Activated T-helper 17 cell treated with anti-CD3 and anti-CD28 coated beads, Interleukin-2, amount 50 U/mL, for 72 hours (primary cell): ENCODE measurements at places on chromosomes 12 and 14. TPM values are rescaled to one million over a fixed set of nuclear protein-coding genes. Genes with fewer than 3 reads are reported as not detected.
A peak's percentile ranks its signal among the peaks of the same experiment; 100 is the strongest.

- peak overlapping the region; percentile 88 for H3K4me3 ChIP-seq
- H3K4me1 ChIP-seq, result peaks cover 17% of the 10 kb centered on the region
- H3K36me3 ChIP-seq, result peaks cover 71% of the 10 kb centered on the region
- H3K27me3 ChIP-seq, result no peaks in the 10 kb centered on the region
Observed at GRCh38 chr12:109572506-109572845, 828 bp downstream of the MMAB start.

DNA sequence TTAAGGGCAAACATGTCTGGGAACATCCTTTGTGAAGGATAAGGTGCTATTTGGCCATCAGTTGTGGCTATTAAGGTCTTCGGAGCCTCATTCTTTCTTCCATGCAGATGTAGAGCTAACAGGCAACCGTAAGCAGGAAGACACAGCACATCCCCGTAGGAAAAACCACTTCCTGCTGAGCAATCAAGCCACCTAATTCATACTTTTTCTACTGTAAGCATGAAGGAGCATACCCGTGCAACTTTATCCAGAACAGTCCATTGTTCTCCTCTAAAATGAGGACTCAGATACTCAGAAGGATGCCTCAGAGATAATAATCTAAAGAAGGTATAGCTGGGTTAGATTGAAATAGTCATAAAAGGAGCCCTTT, 232.0 kb downstream of the PPM1H start:
- no peak for ATAC-seq
- no peak overlapping the region for H3K27ac ChIP-seq
- H3K27me3 ChIP-seq, result no peaks in the 10 kb centered on the region
- no peaks in the 10 kb centered on the region for H3K4me1 ChIP-seq
- no peaks in the 10 kb centered on the region for H3K36me3 ChIP-seq

GRCh38 chr14:92404018-92404417, 81.1 kb downstream of the SLC24A4 start:
- peaks cover 17% of the 10 kb centered on the region for H3K27me3 ChIP-seq
- no peaks in the 10 kb centered on the region for H3K36me3 ChIP-seq
- no peaks in the 10 kb centered on the region for H3K4me1 ChIP-seq
- H3K4me3 ChIP-seq, result no peak overlapping the region
- no peak overlapping the region for H3K27ac ChIP-seq

- H3K27ac ChIP-seq, result no peak overlapping the region
- peak; percentile 36 for ATAC-seq
- H3K4me3 ChIP-seq, result no peak overlapping the region
Observed at GRCh38 chr12:30847259-30847658, 79.3 kb upstream of the TSPAN11 start.

- peaks cover 8% of the 10 kb centered on the region for H3K27me3 ChIP-seq
- H3K27ac ChIP-seq, result no peak overlapping the region
- no peak for ATAC-seq
- no peaks in the 10 kb centered on the region for H3K4me1 ChIP-seq
Observed at GRCh38 chr14:66038212-66038611, 448.0 kb upstream of the CCDC196 start.

GRCh38 chr12:52119398-52120254, 40.1 kb downstream of the SMIM41 start:
- H3K27me3 ChIP-seq, result peaks cover 5% of the 10 kb centered on the region
- peak; percentile 60 for ATAC-seq
- no peak overlapping the region for H3K4me3 ChIP-seq
- H3K36me3 ChIP-seq, result no peaks in the 10 kb centered on the region
- peaks cover 18% of the 10 kb centered on the region for H3K4me1 ChIP-seq
- H3K27ac ChIP-seq, result no peak overlapping the region

MAP1LC3B2 gene
- 0.90 TPM for total RNA-seq

FAM90A1 gene
- total RNA-seq, result not detected
